Left cardiac atrium (tissue), 4 donors: ENCODE measurements at places on chromosomes 16 and 17.

- no peak for DNase-seq
Observed at GRCh38 chr17:9615486-9615885, 29.8 kb upstream of the USP43 start.

- no peak for DNase-seq
Observed at GRCh38 chr16:56409195-56409594, 16.1 kb downstream of the AMFR start.

- peak; percentile 44 for DNase-seq
Observed at GRCh38 chr16:2535625-2536013, 2.2 kb upstream of the PDPK1 start.

- DNase-seq = no peak
Observed at GRCh38 chr16:49057936-49058335, 223.7 kb downstream of the CBLN1 start.

- DNase-seq = no peak
Observed at GRCh38 chr16:86626966-86627365, 48.6 kb downstream of the FOXL1 start.

GRCh38 chr16:89862732-89863131 lies 10.7 kb upstream of the TCF25 start:
- DNase-seq = no peak

DNA sequence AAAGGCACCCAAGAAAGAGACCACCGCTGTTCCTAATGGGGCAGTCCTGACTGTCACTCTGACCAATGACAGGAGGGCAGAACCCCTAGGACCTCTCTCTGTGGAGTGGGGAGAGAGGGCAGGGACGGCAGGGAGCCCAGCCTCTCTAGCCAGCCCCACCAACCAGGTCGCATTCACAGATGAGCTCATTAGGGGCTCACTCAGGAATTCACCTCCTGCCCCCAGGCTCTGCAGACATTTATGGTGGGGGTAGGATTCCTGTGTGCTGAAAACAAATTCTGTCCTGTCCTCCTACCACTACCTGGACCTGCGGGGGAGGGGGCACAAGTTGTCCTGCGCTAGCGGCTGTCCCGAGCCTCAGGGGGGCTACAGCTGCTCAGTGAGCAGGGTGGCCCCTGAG lies 27.7 kb upstream of the GPRC5C start:
- no peak for DNase-seq

DNA sequence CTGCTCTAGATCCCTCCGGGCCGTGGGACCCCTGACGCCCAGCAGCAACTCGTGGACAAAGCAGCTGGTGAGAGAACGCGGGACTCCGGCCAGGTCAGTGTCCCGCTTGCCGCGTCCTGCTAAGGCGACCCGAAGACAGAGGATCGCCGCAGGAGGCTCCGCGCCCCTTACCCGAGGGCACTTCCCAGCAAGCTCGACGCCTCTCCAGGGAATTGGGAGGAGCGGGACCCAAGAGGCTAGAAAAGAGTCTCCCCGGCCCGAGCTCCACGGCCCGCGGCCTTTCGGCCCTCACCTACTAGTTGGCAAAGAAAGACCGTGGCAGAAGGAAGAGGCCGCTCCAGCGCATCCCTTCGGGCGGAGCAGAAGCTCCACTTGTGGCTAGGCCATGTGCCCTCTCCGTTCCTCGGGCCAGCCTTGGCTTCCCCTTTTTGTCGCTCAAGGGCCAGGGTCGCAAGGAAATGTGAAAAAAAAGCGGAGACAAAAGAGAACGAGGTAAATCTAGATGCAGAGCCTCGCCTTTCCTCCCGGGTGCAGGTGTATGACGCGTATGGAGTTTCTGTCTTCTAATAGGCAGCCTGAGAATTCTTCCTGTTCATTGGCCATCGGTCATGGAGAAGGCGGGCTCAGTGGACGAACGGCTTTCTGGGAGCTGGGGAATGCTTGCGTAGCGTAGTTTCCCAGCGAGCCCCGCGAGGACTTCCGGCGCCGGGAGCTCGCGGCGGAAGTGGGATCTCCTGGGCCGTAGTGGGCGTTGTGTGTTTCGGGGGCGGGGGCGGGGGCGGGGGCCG lies at the start of gene ZNF213:
TSS of gene ZNF213 (plus strand) at position 692 of the 788 bp plus-strand sequence. CDS start 2,252 bp downstream, outside the sequence.
- DNase-seq = peak; percentile 96

- peak; percentile 88 for DNase-seq
Observed at GRCh38 chr17:73474370-73474988, 162.7 kb upstream of the CDC42EP4 start.

GRCh38 chr16:66130296-66130905 lies 236.1 kb upstream of the CDH5 start:
- no peak for DNase-seq

DNA sequence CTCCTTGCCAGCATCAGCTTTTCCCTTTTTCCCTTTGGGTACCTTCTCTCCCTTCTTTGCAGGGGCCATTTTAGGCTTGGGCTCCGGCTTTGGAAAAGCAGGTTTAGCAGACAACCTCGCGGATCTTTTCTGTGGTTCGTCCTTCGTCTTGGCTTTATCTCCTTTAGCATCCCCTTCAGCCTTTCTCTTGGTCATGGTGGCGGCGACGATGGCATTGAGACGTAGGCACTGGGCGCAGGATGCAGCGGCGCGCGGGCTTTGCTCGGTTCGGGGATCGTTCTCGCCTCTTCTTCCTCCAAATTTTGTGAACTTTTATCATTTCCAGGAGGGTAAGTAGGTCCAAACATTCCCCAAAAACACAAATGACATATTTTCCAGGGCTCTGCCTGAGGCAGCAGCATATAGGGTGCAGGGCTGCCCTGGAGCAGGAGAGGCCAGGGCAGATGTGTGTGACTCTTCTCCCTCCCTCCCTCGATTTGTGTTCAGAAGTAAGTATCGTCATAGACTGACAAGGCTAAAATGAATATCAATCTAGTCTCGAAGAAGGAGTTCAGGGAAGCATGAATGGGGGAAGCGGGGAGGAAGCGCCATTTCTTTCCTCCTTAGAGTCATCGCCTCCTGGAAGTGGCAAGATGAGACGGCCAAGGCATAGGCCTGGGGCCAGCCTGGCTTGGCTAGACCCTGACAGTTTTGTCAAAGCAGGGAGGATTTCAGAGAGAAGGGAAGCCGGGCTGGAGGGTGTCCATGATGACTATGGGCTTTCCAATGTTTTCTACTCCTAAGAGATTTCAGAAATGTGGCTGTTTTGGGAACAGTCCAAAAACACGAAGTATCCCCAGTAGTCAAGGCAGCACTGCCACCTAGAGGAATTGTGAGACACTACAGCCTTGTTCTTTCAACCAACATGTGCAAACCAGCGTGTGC lies 13.2 kb downstream of the CHCT1 start:
- peak; percentile 70 for DNase-seq

DNA sequence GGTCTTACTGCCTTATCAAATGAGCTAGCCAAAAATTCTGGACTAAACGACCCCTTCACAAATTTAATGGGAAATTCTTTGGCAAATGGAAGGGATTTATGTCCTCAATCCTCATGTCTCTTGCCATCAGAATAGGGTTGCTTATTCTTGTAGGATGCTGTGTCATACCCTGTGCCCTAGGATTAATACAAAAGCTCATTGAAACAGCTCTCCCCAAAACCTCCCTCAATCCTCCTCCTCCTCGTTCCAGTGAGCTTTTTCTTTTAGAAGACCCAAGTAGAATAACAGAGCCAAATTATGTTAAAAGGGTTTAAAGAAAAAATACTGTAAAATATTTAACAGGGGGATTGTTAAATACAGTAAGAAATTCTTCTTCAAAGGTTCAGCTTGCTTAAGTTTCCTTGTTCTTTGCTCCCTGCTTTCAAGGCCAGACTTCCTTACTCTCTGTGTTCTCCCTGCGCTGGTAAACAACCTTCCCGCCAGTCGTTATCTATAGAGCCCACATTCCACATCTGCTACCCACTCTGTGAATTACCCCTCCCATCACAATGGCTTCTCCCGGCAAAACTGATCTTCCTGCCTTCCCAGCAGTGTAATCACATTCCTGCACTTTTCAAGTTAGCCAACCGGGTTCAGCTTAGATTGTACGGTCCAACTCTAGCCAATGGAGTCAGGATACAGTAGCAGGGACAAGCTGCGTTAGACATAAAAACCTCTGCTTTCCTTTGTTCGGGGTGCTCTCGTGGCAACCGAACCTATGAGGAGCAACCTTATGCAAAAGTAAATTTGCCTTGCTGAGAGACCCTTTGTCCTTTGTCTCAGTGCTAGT lies 9.7 kb downstream of the HPR start:
- DNase-seq = no peak

DNA sequence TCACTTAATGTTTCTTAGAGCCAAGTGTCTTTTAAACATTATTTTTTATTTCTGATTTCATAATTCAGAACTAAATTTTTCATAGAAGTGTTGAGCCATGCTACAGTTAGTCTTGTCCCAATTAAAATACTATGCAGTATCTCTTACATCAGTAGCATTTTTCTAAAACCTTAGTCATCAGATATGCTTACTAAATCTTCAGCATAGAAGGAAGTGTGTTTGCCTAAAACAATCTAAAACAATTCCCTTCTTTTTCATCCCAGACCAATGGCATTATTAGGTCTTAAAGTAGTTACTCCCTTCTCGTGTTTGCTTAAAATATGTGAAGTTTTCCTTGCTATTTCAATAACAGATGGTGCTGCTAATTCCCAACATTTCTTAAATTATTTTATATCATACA lies 13.6 kb upstream of the BCAS3 start:
- DNase-seq = no peak

GRCh38 chr16:17266608-17267313 lies 204.0 kb downstream of the XYLT1 start:
- DNase-seq = no peak

DNA sequence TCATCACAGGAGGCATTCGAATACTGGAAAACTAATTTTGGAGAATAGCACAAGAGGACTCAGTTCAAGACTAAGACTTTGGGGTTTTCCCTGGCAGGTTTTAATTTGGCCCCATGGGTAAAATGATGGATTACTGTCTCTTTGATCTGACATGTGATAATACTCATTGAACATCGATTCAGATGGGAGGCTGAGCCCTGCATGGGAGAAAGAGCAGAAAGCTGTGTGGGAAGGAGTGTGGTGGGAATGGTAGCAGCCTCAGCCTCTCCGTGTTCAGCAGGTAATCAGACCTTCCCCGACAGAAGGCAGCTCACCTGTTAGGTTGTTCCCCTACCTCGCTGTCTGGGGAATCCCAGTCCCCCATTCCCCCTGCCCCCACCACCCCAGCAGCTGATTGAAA lies 124.7 kb upstream of the TNRC6C start:
- peak; percentile 4 for DNase-seq

- no peak for DNase-seq
Observed at GRCh38 chr16:60059141-60059540, 1325.0 kb upstream of the GOT2 start.

GRCh38 chr16:49181791-49182518 lies 99.7 kb downstream of the CBLN1 start:
- no peak for DNase-seq

- peak; percentile 92 for DNase-seq
Observed at GRCh38 chr16:86566601-86566965, at the start of gene FOXC2. FOXC2 (plus strand) TSS chr16:86566829; CDS start chr16:86567336, 507 bp downstream.

DNA sequence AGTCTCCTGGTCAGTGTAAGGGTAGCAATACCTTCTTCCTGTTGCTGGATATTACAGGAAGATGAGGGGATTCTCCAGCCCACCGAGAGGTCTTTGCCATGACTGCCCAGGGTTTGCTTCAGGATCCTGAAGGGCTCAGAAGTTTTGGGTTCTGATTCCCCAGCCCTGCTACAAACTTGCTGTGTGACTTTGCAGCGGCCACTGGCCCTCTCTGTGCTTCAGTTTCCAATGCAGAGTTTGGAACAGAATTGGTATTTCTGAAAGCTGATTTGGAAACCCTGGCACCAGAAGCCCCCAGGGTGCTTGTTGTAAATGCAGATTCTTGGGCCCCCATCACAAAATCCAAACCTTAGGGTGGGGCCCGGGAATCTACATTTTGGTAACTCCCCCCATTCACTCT lies 14.7 kb downstream of the KCNG4 start:
- DNase-seq = no peak

- no peak for DNase-seq
Observed at GRCh38 chr17:76599694-76600460, 14.2 kb upstream of the ST6GALNAC2 start.

DNA sequence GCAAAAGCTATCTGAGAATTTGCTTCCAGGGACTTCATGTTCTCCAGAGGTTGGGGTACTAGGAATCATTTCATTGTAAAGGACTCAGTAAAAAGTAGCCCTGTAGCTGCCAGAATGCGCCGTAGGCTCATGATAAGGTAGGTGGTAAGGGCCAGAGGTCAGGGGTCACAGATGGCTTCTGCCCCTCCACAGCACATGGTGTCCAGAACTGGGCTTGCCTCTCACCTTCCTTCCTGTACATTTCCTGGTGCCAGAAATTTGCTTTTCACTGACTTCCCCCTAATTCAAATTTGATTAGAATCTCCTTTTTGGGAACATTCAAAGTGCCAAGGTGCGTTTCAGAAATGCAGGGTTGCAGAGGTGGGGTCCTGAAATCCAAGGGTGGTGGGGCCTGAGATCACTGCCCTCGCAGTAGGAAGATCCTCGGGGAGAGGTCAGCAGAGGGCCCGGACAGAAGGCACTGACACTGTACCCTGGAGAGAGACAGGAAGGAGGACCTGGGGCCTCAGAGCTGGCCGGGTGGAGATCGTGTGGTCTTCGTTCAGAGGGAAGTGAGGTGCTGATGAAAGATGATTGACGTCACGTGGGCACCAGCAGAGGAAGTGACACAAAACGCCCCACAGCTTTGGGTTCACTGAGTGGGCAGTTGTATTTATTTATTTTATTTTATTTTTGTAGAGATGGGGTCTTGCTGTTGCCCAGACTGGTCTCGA lies 25.5 kb upstream of the METRNL start:
- DNase-seq = peak; percentile 63

DNA sequence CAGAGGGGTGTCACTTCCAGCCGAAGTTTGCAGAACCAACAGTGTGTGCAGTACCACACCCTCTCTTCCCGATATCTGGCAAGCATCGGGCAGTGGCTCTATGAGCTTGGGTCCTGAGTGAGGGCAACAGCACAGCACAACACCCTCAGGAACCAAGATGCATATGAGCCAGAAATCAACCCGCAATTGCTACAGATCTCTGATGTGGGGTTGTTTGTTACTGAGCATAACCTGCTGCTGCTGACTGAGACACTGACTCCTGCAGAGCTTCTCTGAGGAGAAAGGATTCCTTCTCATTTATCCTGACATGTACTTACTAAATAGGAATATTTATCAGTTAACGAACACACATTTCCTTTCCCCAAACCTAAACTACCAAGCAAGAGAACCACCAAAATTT lies 218.3 kb downstream of the RBFOX3 start:
- no peak for DNase-seq

- DNase-seq = peak; percentile 41
Observed at GRCh38 chr16:50742576-50743200, 802 bp downstream of the CYLD start.
